ENCODE measurements at places on chromosomes 11 and 22.

GRCh38 chr11:95115597-95115996, 26.0 kb downstream of the ENDOD1 start:
- DNase-seq, result no peak

DNA sequence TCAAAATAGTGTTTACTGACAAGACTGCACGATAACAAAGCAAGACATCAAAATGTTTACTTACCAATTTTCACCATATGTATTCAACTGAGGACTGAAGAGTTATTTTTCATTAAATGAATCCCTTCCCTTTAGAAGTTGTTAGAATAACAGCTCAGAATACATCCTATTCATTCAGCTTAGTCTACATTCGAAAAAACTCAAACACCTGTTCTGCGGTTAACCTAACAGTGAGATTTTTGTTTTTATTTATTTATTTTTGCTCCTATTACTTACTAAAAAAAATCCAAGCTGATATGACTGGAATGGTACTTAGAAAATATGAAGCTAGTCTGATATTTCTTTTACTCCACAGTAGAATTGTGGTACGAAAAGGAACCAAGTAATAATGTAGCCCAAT, 10.0 kb downstream of the KCNA4 start:
- no peak for DNase-seq

- peak; percentile 51 for DNase-seq
Measured at GRCh38 chr11:35682230-35683173, 19.9 kb downstream of the TRIM44 start.

DNA sequence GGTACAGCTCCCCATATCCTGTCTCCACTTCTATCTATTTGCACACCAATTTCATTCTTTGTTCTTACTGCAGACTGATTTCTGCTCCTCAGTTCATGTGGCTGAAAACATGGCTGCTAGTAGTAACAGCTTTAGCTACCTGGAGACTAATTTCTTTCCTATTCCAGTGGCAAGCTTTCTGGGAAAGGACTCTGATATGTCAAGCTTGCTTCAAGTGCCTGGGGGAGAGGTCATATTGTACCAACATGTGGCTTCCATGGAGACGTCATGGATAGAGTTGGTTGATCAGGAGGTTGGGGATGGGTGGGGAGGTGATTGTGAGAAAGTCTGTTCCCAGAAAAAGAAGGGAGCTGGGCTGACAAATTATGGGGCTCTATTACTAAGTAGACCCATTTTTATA, 44.9 kb downstream of the ADM start:
- DNase-seq, result no peak

DNA sequence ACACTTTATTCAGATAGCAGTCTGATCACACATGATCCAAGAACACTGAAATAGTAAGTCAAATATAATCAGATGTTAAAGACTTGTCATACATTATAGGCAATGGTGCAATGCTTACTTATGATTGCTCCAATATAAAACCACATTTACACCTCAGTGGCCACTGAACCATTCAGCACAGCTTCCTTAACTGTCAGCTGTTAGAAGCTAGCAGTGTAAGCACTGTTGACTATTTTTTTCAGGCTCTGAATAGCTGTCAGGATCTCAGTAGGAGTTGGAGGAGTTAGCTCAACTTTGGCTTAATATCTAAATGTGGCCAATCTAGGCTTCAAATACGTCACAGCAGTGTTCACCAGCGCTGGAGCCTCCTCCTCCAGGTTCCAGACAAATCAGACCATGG, 36.6 kb downstream of the METTL15 start:
- DNase-seq, result no peak

All from glutamatergic neuron (in vitro differentiated cells).